OCI-M1 (cell line): ENCODE measurements at places on chromosomes 3 and 15.

DNA sequence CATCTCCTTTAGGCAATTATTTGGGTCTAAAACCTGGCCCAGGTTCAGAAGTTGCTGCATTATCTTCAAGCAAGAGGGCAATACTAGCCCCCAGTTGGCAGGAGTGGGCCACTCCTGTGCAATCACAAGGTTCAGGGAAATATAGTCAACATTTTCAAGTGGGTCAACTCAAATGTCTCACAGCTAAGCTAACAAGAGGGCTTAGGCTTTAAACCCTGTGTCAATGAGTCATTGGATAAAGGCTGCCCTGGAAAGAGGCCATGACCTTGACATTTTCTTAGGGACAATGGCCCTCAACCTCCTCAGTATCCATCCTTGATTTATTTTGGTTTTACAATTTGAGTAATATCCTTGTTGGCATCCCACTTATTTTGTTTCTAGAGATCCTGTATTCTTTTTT lies 73.5 kb upstream of the DCP1A start:
- DNase-seq: no peak

GRCh38 chr3:69300296-69300695 lies 85.6 kb downstream of the FRMD4B start:
- DNase-seq: no peak

GRCh38 chr3:5473471-5473870 lies 286.0 kb downstream of the EDEM1 start:
- DNase-seq: no peak

GRCh38 chr3:98029083-98029482 lies 6.0 kb downstream of the GABRR3 start:
- DNase-seq: no peak

DNA sequence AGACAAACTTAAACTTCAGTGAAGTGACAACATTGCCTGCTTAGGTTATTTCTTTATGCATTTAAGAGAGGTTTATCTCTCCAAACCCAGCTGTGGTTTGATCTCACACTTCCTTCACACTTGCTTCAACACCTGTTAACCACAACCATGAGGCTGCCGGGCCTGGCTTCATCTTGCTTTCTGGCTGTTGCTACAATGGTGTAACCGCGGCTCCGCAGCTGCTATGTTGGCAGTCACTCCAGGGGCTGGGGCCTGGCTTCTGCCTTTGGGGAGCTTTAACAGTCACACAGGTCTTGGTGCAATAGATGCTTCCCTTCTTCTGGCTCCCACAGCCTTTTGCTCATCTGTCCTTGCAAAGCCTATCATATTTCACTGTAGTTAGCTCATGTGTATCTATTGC lies 72.9 kb upstream of the MNS1 start:
- no peak for DNase-seq

GRCh38 chr15:27855137-27855536 lies 244.0 kb downstream of the OCA2 start:
- DNase-seq: no peak

DNA sequence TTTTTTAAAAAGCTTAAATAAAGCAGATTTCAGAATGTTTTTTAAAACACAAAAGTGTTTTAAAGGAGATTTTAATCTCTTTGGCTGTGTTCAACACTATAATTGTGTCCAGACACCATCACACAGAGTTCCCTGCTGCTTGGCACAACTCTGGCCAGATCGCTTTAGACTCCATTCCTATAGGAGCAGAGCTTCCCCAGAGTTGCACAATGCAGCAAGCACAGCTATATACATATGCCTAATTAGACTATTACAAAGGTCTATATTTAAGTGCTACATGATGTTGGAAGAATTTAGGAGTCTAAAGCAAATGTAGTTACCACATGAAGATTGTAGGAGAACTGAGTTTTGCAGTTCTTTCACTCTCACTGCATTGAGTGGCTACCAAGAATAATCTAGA lies 11.2 kb downstream of the SLC9A9 start:
- no peak for DNase-seq

GRCh38 chr3:38964646-38965045 lies 87.1 kb downstream of the SCN11A start:
- no peak for DNase-seq
